CD4-positive, alpha-beta T cell treated with Interleukin-17A for 4 hours (primary cell): ENCODE measurements at places on chromosomes 4 and X.

DNA sequence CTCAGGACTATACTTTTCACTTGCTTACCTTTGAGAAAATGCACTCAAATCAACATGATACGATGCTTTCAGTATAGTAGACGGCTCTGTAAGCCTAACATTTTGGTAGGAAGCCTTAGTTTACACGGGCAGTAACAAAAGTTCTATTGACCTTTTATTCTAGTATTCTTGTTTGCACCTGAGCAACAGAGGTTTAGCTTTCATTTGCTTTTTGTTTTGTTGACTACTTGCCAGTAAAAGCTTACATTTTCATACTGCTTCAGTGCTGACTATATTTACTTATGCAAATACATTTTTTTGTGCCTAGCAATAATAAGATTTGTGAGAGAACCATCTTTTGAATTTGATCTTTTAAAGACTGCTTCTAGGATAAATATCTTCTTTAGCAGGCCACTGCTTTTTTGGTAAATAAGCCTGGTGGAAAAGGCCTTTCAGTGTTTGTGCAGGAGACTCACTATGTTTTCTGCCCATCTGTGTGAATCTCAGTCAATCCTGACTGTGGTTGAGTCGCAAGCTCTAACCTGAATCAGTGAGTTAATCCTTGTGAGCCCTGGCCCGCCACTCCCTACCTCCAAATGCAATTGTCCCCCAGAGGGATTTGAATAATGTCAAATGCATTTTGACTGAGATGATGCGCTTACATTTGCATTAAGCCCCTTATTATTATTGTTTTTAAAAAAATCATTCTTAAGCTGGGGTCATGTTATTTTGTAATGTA is 21.9 kb downstream of the FHIP1A start:
- no peak for DNase-seq

GRCh38 chr4:109764789-109765402 is 35.0 kb upstream of the PLA2G12A start:
- DNase-seq, result no peak

DNA sequence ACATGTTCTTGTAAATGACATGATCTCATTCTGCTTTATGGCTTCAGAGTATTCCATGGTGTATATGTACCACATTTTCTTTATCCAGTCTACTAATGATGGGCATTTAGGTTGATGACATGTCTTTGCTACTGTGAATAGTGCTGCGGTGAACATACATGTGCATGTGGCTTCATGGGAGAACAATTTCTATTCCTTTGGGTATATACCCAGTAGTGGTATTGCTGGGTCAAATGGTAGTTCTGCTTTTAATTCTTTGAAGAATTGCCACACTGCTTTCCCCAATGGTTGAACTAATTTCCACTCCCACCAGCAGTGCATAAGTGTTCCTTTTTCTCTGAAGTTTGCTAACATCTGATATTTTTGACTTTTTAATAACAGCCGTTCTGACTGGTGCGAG is 1080.3 kb downstream of the CCSER1 start:
- no peak for DNase-seq

DNA sequence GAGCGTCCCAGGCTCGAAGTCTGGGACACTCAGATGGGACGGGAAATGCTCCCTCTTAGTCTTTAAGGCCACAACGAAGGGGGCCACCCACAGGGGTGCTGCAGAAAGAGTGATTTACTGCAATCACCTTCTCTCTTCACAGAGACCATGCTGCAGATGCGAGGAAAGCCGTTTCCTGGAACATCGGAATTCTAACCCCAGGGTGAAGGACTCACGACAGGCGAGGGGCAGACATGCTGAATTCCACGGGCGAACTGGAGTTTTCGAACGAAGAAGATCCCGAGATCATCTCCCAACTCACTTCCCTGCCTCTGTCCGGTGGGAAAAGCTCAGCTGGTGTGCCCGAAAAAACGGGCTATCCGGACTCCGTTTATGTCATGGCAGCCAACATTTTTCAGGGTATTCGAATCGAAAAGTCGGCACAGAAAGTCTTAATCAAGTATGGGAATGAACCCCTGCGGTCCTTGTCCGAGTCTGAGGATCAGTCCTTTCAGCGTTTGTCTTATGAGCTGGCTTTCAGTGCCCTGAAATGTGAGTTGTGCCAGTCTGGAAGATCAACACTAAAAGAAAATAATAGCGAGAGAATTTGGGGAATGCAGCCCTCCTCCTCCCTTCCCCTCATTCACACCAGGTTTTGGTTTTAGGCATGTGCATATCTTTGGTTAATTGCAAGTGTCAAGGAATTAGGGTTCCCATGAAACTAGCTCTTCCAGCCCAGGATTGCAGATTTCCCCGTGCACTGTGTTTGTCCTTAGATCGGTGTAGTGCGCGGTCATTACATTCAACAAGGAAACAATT is 905 bp downstream of the NSUN7 start:
- no peak for DNase-seq

DNA sequence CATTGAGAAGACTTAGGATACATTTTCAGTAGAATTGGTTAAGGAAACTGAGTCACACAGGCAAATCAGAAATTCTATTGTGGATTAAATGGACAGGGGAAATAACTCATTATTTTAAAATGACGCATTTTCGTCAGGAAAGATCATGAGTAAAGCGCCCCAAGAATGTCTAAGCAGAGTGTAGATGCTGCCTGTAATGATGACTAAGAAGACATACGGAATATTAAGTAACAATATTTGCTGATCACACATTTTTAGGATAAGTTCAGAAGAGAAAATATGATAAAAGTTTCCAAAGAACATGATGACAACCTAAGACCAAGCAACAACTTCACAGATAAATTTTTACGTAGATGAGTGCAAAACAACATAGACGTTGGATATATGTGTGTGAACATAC is 596.3 kb upstream of the TENM3 start:
- DNase-seq, result no peak

GRCh38 chrX:1027133-1027532 is 185.3 kb downstream of the CRLF2 start:
- DNase-seq, result no peak
